ENCODE measurements at places on chromosomes 5 and 9.
A peak's percentile ranks its signal among the peaks of the same experiment; 100 is the strongest.

GRCh38 chr9:89524963-89525362 is 27.1 kb upstream of the SEMA4D start:
- no peak for DNase-seq

GRCh38 chr5:141475625-141476131 is at the start of gene PCDHGC3:
Gene PCDHGC3 (plus strand): TSS chr5:141475966. CDS start chr5:141476117, 151 bp downstream.
- peak; percentile 85 for DNase-seq

- DNase-seq: no peak
Measured at GRCh38 chr9:93954434-93955061, 607 bp downstream of the BARX1 start.

DNA sequence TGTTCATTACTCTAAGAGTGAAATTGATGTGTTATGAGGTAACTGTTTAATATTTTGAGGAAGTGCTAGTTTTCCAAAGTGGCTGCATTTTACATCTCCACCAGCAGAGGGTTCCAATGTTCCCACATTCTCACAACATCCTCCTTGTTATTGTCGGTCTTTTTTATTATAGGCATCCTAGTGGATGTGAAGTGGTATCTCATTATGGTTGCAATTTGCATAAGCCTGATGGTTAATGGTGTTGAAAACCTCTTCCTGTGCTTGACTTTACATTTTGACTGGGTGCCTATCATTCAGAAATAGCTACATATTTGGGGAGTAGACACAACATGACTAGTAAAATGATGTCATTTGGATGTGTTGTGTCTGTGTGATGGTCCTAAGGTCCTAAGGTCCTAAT is 143.6 kb downstream of the MRPS30 start:
- no peak for DNase-seq

- DNase-seq: no peak
Measured at GRCh38 chr5:37834542-37835379, 5.1 kb downstream of the GDNF start.

DNA sequence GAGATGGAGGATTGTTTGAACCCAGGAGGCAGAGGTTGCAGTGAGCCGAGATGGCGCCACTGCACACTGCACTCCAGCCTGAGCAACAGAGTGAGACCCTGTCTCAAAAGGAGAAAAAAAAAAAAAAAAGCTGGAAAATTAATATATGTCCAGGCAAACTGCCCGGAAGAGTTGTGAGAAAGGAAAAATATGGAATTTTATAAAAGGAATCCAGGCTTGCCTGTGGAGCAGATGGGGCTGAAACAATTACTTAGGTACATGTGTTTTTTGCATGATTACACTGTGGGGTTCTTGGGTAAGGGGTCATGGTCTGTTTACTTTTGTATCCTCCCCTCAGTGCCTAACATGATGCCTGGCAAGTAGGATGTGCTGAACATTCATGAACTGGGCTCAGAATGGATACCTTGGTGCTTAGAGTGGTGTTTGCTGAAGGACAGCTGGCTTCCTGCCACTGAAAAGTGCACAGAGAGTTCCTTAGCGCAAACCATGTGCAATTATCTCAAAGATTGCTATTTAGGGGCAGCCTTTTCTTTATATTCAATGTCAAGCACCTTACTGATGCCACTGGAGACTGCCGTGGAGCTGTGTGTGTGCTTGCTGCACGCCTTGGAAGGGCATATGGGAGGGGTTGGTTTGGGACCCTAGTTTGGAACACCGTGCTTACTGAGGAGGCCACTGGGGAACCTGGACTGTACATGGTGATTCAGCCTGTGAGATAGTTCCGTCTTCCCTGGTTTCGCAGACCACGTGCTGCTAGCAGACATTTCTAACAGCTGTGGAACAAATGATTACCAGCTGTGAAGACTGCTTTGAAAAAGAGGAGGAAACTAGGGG is 78.4 kb downstream of the MAP1B start:
- no peak for DNase-seq

DNA sequence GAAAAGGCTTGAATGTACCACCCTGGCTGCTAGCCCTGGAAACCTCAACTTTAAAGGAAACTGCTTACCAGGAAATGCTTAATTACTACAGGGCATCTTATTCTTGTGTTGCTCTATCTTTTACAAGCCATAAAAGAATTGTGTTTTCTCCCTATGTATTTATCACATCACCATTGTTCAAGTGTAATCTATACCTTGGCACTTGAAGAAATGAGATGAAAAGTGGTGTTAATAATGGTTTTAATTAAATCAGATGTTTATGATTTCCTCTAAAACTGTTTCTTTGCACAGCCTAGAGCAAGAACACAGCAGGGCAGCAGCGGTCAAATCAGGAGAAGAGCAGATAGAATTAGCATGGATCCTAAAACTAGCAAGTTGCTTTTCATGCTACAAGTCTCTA is 131.8 kb upstream of the RGMB start:
- DNase-seq: no peak

- no peak for DNase-seq
Measured at GRCh38 chr5:66074901-66075300, 69.2 kb upstream of the SREK1 start.

DNA sequence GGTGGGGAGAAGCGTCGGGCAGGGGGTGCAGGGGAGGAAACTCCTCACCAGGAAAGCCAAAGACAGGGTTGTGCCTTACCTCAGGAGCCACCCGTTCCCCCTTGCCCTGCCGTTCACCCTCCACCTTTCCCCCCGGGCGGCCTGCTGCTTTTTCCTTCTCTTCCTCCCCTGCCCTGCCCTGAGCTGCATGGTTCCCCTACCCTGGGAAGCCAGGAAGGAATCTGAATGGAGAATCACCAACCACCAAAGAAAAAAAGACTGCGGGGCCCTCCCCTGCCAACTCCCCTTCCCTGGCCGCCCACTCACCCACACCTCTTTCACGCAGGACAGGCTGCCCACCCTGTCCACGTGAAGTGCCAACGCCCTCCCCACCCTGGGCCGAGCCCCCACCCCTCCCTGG is 820 bp upstream of the NFX1 start:
- no peak for DNase-seq

- no peak for DNase-seq
Measured at GRCh38 chr5:80905405-80905804, 54.8 kb upstream of the RASGRF2 start.

DNA sequence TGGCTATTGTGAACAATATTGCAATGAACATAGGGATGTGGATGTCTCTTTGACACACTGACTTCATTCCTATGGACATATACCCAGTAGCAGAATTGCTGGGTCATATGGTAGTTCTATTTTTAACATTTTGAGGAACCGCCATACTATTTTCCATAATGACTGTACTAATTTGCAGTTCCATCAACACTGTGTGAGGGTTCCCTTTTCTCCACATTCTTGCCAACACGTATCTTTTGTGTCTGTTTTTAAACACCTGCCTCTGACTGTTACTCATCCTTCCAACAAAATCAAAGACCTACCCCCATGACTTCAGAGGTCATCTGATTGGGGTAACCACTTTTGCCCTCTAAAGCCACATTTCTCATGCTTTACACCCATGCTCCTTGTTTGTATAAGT is 133.5 kb downstream of the MED27 start:
- no peak for DNase-seq

DNA sequence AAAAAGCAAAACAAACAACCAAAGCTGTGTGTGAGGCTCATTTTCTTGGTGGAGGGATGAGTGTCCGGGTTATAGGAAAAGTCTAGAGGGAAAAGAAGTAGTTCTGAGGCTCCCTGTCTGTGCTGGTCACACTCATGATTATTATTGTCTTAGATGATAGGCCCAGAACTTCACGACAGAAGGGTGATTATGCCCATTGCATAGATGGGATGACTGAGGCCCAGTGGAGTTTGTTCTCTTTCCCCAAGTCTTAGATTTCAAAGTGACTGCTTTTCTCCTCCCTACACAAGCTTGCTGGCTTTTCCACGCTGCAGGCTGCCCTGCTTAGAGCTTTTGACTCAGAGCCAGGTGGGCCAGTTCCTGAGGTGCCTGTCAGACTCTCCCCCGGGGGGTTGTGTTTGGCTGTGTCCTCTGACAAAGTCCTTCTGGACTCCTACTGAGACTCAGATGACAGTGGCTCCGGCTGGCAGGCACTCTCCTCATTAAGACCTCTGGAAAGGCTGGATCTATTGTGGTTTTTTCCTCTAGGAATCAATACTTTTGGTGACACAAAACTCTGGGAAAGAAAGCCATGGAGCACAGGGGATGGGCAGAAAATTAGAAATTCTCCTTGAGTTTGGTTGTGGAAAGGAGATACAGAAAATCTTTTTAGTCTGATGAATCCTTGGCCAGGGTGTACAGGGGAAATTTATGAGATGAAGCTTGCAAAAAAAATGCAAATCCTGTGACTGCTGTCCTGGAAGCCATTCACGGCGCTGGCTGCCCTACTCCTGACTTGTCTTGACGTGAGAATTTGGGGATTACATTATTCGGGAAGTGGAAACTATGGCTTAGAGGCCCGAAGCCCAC is 120.9 kb downstream of the NSG2 start:
- DNase-seq: no peak

- DNase-seq: no peak
Measured at GRCh38 chr5:2259494-2260107, 376.9 kb upstream of the IRX4 start.

DNA sequence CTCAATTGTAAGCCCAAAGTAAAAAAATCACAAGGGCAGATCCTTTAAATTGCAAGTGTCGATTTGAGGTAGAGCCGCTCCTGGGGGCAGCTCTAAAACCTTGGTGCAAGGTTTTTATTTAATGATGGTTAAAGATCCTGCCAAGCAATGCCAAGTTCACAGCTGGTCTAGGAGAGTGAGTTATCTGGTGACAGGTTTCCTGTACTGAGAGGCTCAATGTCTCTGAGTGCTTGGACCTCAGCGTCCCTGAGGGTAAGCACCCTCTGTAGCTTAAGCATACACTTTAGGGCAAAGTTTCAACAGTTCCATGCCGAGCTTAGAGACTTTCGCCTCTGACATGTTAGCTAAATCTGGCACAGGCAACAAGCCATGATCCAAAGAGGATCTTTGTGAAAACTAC is 119.8 kb upstream of the EGFLAM start:
- no peak for DNase-seq

DNA sequence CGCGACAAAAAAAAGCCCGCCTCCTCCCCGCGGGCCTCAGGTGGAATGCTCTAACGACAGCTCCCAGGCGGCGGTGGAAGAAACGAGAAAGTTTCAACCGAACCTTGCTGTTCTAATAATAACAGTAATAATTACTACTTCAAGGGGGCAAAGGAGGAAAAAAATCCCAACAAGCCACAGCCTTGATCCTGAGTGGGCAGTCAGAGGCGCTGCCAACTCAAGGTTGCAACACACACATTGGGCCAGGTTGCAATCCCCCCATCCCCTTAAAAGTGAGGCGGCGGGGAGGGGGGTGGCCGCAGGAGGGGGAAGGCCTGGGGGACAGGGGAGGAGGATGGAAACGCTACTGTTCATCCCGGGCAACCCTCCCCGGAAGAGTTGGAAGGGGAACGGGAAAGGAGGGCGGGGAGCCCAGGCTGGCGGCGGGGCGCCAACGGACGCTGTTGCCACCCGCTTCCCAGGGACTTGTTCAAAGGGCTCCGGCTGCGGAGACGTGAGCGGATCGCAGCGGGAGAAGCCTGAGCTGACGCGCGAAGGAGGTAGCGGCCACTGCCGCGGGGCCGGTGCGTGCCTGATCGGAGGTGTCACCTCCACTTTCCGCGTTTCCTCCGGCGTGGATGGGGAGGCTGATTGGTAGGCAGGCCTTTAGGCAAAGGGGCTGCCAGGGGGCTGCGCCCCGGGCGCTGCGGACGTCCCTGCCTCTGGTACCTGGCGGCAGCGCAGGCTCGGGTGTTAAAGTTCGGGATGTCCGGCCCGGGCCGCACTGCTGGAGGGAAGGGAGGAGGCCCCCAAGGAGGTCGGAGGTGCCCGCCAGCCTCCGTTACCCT is 647 bp downstream of the SMARCA2 start:
- DNase-seq: peak; percentile 72

- DNase-seq: no peak
Measured at GRCh38 chr9:134395737-134396257, 69.5 kb downstream of the RXRA start.

DNA sequence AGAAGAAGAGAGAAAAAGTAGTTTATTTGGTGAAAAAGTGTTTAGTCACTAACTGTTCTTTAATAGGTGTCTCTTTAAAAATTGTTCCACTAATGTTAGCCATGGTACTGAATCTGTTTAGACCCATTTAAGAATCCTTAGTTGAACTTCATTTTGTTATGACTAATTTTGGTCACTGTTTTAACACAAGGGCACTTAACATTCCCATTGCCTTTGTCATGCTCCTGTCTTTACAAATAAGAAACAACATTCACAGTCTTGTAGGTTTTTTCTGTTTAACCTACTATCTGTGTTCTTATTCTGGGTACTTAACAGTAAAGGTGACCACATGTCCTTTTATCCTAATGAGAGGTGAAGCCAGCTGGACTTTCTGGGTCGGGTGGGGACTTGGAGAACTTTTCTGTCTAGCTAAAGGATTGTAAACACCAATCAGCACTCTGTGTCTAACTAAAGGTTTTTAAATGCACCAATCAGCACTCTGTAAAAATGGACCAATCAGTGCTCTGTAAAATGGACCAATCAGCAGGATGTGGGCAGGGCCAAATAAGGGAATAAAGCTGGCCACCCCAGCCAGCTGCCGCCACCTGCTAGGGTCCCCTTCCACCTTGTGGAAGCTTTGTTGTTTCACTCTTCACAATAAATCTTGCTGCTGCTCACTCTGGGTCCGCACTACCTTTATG is 116.7 kb downstream of the WDR70 start:
- no peak for DNase-seq

DNA sequence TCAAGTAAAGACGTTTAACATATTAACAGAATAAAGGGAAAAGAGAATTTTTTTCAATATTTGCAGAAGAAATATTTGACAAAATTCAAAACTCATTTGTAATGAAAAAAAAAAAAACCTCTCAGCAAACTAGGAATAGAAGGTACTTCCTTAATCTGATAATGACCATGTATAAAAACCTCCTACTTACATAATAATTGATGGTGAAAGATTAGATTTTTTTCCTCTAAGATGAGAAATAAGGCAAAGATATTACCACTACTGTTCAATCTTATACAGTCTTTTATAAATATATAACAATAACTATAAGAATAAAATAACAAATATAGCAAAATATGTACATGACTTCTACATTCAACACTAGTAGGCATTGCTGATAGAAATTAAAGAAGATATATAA is 424.6 kb upstream of the KLF4 start:
- no peak for DNase-seq

GRCh38 chr5:144453753-144454152 is 283.1 kb downstream of the KCTD16 start:
- no peak for DNase-seq

DNA sequence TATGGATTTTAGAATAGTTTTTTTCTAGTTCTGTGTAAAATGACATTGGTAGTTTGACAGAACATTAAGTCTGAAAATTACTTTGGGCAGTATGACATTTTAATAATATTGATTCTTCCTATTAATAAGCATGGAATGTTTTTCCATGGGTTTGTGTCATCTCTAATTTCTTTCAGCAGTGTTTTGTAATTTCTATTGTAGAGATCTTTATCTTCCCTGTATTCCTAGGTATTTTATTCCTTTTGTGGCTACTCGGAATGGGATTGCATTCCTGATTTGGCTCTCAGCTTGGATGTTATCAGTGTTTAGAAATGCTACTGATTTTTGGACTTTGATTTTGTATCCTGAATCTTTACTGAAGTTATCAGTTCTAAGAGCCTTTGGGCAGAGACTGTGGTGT is 420.4 kb downstream of the KIAA0825 start:
- no peak for DNase-seq

GRCh38 chr5:69369340-69370121 is at the start of the genes AK6, RAD17 and TAF9:
Gene AK6 (minus strand): TSS chr5:69369520. CDS start chr5:69369490, 30 bp downstream.
Gene RAD17 (plus strand): TSS chr5:69369818. CDS start chr5:69372209, 2,391 bp downstream.
Gene TAF9 (minus strand): TSS chr5:69369520. CDS start chr5:69365737, 3,783 bp downstream.
- peak; percentile 90 for DNase-seq

- DNase-seq: peak; percentile 8
Measured at GRCh38 chr9:98726735-98727134, 18.0 kb upstream of the GABBR2 start.

- no peak for DNase-seq
Measured at GRCh38 chr5:21802100-21802499, 1051.0 kb downstream of the CDH12 start.

- no peak for DNase-seq
Measured at GRCh38 chr5:157555037-157555640, 20.4 kb downstream of the ADAM19 start.
